ENCODE measurements at places on chromosomes 6 and 20.
A peak's percentile ranks its signal among the peaks of the same experiment; 100 is the strongest.

DNA sequence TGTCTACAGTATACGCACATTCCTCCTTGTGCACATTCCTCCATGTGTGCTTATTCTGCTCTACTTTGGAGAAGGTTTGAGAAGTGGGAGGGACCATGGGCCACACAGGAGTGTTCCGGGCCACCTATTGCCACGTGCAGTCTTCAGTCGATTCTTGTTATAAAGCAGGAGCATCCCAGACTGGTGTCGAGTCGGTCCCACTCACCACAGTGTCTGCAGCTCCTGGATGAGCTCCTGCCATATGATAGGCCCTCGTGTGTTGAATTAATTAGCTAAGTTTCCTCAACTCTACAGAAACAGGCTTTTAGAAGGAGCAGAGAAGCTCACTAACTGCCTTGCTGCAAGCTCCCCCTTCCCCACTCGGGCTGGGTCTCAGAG, 22.6 kb downstream of the ENTPD6 start:
- DNase-seq, result no peak

DNA sequence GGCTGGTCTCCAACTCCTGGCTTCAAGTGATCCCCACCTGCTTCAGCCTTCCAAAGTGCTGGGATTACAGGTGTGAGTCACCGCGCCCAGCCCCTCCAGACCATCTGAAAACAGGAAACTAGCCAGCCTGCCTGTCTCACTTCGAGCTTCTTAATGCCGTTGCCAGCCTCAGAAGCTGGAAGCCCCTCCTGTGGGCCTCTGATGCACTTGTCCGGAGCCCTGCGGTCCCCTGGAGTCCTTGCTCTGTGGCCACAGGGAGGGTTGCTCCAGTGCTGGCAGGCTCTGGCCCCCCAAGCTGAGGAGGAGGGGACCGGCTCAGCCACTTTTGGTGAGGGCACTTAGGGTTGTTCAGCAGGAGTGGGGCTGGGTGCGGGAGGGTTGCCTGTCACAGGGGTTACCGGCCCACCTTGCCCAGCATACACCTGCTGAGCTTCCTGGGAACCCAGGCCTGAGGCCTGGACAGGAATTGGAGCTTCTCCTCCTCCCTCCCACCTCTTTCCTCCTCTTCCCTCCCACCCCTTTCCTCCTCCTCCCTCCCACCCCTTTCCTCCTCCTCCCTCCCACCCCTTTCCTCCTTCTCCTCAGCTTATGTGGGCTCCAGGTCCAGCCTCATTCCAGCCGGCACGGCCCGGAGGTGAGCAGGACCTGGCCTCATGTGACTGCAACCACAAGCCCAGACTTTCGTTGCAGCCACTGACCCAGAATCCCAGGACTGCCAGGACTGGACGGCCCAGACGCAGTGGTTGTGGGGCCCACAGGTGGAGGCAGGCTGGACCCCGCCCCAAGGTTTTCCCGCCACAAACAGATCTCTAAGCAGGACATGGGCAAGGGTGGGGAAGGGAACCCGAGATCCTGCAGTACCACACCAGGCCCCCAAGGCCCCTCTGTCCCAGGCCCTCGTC, 9.4 kb upstream of the BIRC7 start:
- DNase-seq, result no peak

DNA sequence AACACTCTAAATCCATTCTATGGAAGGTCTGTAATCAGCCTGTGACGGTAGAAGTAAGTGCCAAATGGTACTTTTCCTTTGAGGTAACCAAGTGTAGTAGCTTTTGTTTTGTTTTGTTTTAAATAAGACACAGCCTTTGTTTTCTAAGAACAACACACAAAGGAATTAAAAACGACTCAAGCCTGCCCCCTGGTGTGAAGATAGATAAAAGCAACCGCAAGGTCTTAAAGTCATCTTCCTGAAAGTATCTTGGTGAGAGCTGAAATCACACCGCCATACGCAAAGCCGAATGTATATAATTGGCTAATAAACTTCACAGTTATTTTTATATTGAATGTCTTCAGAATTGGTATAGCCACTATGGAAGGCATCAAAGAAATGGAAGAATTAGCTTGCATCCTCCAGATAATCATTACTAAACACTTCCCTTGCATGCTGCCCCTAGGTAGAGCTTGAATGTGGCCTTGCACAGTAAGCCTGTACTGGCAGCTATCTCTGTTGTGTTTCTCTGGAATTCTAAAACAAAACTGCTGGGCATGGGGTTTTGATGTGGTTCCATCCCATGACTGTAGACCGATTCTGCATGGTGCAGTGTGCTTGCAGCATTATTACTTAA, 95.6 kb downstream of the LAMP5 start:
- DNase-seq, result peak; percentile 9

GRCh38 chr20:38604873-38605303, 3.3 kb downstream of the ARHGAP40 start:
- DNase-seq, result no peak

DNA sequence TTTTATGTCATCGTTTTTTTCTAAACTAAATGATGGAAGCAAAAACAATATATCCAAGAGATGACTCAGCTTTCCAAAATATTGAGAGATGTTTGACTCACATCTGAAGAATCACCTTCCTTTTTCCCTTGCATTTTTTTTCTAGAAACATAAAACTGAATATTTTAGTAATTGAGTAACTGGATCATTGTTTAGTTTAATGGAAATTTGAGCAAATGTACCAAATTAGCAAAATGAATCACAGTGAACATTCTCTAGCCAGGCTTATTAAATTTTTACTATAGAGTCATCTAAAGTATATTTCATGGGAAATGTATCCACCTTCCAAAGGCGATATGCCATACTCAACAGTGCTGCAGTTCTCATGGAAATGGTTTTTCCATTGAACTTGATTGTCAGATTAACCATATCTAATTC, 145.5 kb downstream of the TENT5A start:
- no peak for DNase-seq

DNA sequence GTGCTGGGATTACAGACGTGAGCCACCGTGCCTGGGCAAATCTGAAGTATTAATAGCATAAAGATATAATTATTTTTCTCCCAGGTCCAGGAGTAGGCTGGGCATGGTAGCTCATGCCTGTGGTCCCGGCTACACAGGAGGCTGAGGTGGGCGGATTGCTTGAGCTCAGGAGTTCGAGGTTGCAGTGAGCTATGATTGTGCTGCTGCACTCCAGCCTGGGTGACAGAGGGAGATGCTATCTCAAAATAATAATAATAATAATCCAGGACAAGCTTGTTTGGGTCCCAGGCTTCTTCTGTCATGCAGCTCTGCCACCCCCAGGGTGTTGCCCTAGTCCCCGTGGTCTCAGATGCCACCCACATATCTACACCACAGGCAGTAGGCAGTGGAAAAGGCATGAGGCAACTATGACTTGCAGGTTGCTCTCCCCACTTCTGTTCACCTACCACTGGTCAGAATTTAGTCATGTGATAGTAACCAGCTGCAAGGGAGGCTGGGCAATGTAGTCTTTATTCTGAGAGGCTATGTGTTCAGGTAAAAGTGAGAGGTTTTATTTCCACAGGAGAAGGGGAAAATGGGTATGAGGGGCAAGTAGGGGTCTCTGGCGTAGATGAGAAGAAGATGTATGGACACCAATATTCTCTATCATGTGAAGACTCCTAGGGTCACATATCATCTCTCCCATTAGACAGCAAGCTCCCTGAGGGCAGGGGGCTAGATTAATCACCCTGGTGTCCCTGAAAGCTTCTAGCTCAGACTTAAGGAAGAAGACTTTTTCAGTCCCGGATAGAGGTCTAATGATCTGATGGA, 25.7 kb downstream of the TCF15 start:
- no peak for DNase-seq

GRCh38 chr6:41424370-41425058, 89.1 kb downstream of the NCR2 start:
- DNase-seq, result peak; percentile 85

DNA sequence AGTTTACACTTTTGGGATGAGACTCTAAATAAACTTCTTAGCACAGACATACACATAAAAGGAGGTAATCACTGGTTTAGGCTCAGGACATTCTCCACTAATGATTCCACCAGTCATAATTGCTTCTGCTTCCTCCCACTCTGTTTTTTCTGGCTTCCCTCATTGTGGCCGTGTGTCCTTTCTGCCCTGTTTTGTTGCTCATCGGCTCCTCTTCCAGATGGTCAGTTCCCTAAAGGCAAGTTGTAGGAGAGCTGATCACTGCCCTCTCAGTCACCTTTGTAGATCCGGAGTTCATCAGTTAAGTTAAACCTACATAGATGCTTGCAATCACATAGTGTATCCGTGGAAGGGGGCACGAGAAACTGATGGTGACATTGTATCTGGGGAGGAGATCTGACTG, 200.5 kb upstream of the ARG1 start:
- DNase-seq, result no peak

GRCh38 chr6:43475516-43475915, 1.9 kb upstream of the TJAP1 start:
- DNase-seq, result no peak

DNA sequence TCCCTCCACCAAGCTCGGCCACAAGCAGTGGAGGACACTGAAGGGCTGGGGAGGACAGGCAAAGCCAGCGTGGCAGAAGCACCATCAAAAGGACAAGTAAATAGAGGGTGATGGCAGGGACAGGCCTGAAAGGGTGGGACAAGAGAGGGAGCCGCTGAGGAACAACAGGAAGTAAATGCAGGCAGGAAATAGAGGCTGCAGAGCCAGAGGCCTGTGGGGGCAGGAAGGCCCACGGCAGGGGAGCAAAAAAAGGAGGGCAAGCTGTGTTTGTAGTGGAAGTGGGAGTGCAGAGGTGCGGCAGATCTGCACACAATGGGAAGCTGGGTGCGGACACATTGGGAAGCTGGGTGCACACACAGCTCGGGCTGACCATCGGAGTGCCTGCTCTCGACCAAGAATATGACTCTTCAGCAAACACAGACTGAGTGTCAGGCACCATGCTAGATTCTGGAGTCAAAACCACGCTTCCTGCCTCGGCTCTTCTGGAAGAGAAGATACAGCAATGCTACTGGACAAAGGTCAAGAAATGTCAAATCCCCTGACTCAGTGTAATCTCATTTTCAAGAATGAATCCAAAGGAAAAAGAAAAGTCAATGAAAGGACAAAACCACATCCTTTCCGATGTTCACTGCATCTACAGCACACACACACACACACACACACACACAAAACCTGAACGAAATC, 40.4 kb upstream of the RAB22A start:
- no peak for DNase-seq

- no peak for DNase-seq
These were observed 2.0 kb downstream of the LAMP5 start for GRCh38 chr20:9516234-9516871.

DNA sequence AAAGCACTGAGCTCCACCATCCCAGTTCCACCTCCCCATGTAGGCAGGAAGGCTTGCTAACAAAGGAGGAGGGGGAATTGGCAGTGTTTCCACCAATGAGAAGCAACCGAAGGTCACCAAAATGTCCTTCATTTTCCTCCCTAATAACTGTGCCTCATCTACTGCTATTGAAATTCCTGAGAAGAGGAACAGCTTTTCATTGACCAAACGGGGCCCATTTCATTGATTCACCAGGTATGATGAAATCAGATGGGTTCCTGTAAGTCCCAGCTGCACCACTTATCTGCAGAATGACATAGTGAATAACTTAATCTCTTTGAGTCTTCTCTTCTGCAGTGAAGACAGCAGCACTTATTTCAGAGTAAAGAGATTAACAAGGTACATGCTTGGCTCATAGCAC, 17.3 kb downstream of the TREM1 start:
- DNase-seq, result no peak

GRCh38 chr6:3625149-3625979, 126.1 kb downstream of the PXDC1 start:
- DNase-seq, result no peak

DNA sequence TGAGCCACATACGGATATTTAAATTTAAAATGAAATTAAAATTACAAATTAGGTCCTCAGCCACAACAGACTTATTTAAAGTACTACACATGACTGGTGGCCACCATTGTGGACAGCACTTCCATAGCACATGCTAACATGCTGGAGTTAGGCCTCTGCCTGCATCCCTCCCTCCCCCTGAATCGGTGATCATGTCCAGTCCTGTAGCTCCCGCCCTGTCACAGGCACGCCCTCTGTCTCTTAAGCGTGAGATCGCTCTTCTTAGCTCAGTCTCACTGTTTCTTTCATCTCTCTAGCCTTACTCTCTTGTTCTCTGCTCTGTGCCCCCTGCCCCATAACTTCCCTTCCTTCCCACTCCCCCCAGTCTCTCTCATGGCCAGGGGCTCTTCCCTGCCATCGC, 28.9 kb downstream of the ELMO2 start:
- no peak for DNase-seq
